Heart right ventricle (tissue), 16 donors: ENCODE measurements at places on chromosomes 5 and 9.

DNA sequence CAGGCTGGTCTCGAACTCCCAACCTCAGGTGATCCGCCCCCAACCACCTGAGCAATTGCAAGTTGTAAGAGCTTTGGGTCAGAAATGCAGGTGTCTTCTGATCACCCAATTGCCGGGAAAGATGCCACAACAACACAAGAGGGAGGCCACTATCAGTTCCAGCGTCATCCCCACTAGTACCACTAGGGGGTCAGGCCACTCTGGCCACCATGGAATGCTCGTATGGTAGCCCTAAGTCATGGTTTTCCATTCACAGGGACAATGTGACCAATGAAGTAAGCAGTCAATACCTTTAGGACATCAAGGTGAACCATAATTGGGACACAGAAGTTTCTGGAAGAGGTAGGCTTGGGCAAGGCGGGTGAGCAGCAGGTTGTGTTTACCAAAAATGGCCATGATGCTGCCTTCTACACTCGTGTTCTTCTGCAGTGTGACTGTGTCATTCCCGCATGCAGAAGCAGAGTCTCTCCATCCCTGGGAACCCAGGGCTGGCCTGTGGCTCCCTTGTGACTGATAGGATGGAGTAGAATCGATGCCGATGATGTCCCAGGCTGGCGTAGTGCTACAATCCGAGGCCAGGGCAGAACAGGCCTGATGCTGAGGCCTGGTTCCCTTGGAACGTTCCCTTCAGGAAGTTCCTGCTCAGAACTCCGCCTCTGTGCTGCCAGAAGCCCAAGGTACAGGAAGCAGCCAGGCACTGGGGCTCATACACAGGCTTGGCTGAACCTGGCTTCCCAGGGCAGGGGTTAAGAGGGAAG, 42.2 kb upstream of the ANKRD33B start:
- no peak for DNase-seq

GRCh38 chr5:33329891-33330290, 110.9 kb upstream of the TARS1 start:
- no peak for DNase-seq

GRCh38 chr9:128250839-128251731, 24.7 kb downstream of the GOLGA2 start:
- no peak for DNase-seq

GRCh38 chr5:73480500-73480899, 17.7 kb upstream of the BTF3 start:
- no peak for DNase-seq

GRCh38 chr9:35673132-35674024, at the start of gene CA9:
Gene CA9 (plus strand): TSS chr9:35673928. CDS start chr9:35673960, 32 bp downstream.
- peak; percentile 43 for DNase-seq

DNA sequence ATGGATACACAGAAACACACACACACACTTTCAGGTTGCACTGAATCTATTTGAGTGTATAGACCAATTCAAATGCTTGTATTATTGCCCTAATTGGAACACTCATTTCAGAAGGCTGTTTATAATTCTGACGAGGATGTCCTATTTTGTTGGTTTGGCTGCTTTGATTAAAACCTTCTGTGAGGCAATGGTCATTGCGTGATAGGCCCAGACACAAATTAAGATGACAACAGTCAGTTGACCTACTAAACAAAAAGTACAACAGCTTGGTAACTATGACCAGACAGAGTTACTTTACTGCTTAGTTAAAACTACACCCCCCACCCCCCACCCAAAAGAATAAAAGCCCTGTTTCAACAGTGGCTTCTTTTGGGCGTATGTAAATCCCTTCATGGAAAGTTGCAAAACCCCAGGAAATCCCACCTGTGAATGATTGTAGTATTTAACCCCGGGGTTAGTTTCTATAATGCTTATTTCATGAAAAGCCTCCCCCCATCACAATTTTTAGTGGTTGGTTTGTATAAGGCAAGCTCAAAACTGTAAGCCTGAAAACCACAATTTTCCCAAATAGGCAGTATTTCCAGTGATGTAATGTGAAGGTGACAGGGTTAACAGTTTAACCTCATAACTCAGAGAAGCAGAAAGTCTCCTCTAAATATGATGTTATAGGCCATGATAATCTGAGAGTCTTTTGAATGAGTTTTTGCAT, 340.8 kb downstream of the FGF10 start:
- no peak for DNase-seq

GRCh38 chr5:137461391-137462264, 37.5 kb downstream of the SPOCK1 start:
- DNase-seq: no peak
